ENCODE measurements at places on chromosomes 13 and 19.

GRCh38 chr19:51593138-51593890 is 22.2 kb downstream of the ZNF175 start:
- no peak for DNase-seq

DNA sequence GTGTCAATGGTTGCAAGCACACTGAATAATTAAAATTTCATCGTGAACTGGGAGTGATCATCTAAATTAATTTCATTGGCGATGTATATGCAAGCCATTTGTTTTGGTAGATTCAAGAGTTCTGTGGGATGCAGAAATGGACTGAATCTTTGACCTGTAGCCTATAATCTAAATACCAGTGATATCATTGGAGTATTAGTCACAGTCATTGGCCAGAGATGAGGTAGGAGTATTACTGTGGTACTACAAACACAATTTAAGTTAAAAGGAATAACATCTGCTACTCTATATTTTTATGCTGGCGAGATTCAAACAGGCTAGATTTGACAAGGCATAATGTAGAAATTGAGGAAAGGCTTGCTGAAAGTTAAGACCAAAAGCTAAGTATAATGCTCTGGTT is 14.0 kb downstream of the FRY start:
- DNase-seq = no peak

DNA sequence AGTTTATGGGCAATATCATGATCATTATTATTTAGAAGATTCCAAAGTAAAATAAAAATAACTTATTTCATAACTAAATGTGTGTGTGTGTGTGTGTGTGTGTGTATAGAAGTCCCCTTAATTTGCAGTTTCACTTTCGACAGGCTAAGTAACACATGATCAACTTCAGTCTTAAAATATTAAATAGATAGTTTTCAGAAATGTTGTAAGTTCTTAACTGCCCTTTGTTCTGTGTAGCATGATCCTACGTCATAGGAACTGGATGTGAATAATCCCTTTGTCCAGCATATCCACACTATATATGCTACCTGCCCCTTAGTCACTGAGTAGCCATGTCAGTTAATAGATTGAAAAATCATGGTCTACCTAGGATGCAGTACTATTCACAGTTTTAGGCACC is 1863.5 kb upstream of the PCDH20 start:
- no peak for DNase-seq

- no peak for DNase-seq
Observed at GRCh38 chr13:47945738-47946137, 55.3 kb downstream of the SUCLA2 start.

DNA sequence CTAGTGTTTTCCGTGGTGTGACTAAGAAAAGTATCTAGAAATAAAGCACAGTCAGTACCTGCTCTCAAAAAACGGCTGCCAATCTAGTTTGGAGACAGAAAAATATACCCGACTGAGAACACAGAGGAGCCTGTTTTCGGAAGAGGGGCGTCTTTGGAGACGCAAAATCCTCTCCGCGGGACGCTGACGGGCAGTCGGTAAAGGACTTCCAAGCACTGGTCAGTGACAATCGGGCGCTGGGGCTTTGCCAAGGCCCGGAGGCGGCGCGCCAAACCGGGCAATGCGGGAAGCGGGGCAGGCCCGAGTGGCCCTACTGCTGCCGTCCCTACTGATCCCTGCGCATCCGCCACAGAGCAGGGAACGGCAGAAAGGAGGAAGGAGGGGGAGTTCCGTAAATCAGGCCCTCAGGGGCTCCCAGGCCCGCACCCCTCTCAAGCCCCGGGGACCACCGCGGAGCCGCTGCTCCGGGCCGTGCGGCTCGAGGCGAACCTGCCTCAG is 588 bp upstream of the DPY19L3 start:
- no peak for DNase-seq

DNA sequence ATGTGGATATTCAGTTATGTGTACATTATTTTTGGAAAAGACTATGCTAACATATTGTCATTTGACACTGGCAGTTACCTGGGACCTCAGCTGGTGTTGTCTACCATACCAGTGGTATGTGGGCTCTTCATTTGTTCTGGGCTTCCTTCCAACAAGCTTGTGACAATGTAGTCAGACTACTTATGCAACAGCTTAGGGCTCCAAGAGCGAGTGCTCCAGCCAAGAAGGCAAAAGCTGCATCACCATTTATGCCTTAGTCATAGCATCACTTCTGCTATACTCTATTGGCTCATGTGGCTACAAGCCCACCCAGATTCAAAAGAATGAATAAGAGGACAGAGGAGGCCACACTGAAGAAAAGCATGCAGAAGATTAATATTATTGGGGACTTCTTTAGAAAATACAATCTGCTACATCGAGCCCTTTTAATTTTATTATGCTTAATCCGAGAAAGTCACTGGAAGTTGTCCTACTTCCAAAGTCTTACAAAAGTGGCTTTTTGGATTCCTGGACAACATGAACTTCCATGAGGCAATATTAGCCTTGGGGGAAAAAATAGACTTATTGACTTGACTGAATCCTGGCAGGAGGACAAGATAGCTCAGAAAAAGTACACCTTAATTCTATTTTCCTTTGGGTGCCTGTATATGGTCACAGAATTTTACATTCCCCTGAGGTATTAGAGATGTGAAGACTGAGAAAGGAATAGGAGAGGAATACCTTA is 529.4 kb upstream of the HTR2A start:
- DNase-seq = no peak
